ENCODE measurements at places on chromosomes 3 and 15. TPM values are rescaled to one million over a fixed set of nuclear protein-coding genes. Genes with fewer than 3 reads are reported as not detected.

Gene NMNAT3
- polyA plus RNA-seq, result 4.6 TPM

Gene MEIS2
- polyA plus RNA-seq, result 6.0 TPM

Gene GOLGA8S
- 0.04 TPM for polyA plus RNA-seq

Gene LRRIQ4
- polyA plus RNA-seq, result not detected

Gene SHC4
- 0.08 TPM for polyA plus RNA-seq

Gene FRMD4B
- polyA plus RNA-seq, result 18.6 TPM

Gene CKMT1B
- polyA plus RNA-seq, result 64.6 TPM

Gene CCDC13
- polyA plus RNA-seq, result 1.0 TPM

Gene LPP
- polyA plus RNA-seq, result 10.5 TPM

Gene CMTM6
- 19.2 TPM for polyA plus RNA-seq

Gene RNU5B-1
- polyA plus RNA-seq, result not detected

Gene CCDC174
- polyA plus RNA-seq, result 10.4 TPM

Gene DALRD3
- 22.2 TPM for polyA plus RNA-seq

Gene GATA2
- polyA plus RNA-seq, result 2.3 TPM
